Transverse colon (tissue), 4 donors: ENCODE measurements at places on chromosomes 3 and 15. TPM values are rescaled to one million over a fixed set of nuclear protein-coding genes. Genes with fewer than 3 reads are reported as not detected.

DNA sequence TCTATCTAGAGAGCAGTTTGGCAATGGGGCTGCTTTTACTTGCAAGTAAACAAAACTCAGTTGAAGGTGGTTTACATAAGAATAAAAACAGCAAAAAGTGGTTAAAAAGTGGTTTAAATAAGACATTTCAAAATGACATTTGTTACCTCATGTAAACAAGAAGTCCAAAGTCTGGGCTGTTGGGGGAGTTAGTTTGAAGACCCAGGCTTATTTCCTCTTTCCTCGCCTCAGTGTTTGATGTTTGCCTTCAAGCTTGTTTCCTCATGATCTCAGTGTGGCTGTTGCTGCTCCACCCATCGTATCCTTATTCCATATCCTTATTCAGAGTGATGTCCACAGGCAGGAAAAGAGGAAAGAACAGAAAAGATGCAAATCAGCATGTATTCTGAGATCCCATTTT, 15.2 kb downstream of the CGNL1 start:
- no peak for DNase-seq

DNA sequence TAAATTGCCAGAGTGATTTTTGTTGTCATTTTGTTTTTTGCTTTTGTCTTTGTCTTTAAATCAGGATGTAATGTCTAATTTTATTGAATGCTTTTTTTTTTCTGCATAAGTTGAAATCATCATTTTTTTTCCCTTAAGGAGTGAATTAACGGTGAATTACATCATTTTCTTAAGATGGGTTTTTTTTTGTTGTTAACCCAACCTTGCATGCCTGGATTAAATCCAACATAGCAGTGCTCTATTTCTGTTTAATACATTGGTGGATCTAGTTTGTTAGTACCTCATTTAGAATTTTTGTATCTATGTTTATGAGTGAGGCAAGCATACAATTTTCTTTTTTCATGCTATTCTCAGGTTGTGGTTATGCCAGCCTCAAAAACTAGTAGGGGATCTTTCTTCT, 186.4 kb upstream of the TMC3 start:
- DNase-seq = no peak

GRCh38 chr3:194397757-194398312, 1.2 kb downstream of the GP5 start:
- DNase-seq = no peak

GRCh38 chr3:56629047-56629446, 54.0 kb downstream of the TASOR start:
- DNase-seq = no peak

GRCh38 chr3:4750306-4750968, 228.8 kb upstream of the BHLHE40 start:
- no peak for DNase-seq

Gene GUCA1C
- not detected for total RNA-seq

Gene TNFSF10
- 73.8 TPM for total RNA-seq

Gene SEC11A
- 124 TPM for total RNA-seq
